ENCODE measurements at places on chromosomes 5 and 9.

GRCh38 chr5:107570805-107571531, 99.8 kb downstream of the EFNA5 start:
- peak; percentile 21 for DNase-seq

- no peak for DNase-seq
These were observed 1159.6 kb downstream of the CDH18 start for GRCh38 chr5:18828351-18828750.

- DNase-seq: no peak
These were observed 296.9 kb downstream of the MSX2 start for GRCh38 chr5:175021321-175021720.

GRCh38 chr5:141793881-141794280, 84.3 kb downstream of the PCDH1 start:
- no peak for DNase-seq

DNA sequence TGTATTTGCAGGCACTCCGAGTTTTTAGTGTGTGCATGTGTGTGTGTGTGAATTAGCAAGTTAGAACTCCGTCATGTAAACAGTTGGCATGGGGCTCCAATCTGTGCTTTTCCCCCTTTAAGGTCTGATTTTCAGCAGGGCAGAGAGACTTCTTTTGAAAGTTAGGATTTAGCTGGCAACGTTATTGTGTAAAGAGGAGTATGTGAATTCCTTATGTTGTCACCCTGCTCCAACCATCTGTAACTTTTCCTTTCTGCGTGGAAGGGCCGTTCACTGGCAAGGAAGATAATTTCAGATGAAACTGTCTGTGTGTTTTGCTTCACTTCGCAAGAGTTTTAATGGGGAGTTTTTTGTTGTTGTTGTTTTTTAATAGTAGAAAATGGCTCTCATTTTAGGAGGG, 332 bp downstream of the SGCD start:
- DNase-seq: no peak

GRCh38 chr5:172281346-172281745, 2.2 kb downstream of the UBTD2 start:
- DNase-seq: no peak

All from stimulated activated naive CD8-positive, alpha-beta T cell treated with anti-CD3 and anti-CD28 coated beads, Interleukin-15, Interleukin-2, amounts not matched to agents 100 U/mL and 50 U/mL, for 24 hours (primary cell).